NCI-H1694 treated with DMSO at 0.1 percent for 48 hours (cell line): ENCODE measurements at places on chromosomes 12 and 14.

DNA sequence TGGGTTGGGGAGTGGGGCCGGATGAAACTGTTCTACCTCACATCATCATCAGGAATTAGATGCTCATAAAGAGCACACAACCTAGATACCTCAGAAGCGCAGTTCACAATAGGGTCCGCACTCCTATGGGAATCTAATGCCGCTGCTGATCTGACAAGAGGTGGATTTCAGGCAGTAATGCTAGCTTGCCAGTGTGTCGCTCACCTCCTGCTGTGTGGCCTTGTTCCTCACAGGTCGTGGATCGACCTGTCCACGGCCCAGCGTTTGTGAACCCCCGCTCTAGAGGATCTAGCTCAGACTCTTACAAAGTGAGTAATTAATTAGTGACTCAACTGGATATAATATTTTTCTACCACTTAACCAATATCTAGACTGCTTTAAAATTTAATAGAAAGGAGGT lies 5.8 kb downstream of the PPP1R12A start:
- no peak for DNase-seq

GRCh38 chr14:50578433-50578832 lies 18.5 kb downstream of the ATL1 start:
- DNase-seq, result no peak

DNA sequence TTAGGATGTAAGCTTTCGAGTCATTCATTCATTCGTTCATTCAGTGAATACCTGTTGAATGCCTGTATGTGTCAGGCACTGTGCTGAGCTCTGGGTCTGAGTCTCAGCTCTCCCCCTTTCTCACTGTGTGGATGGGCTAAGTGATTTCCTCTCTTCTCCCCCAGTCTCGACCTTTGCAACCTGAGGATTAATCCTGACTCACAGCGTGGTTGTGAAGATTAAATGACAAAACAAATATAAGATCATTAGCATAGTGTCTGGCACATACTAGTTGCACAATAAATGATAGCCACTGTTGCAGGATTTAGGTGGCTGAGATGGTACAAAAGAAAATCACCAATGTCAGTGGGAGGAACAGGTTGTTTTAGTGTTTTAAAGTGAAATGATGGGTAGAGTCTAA lies 136.7 kb downstream of the GPR135 start:
- DNase-seq, result no peak

DNA sequence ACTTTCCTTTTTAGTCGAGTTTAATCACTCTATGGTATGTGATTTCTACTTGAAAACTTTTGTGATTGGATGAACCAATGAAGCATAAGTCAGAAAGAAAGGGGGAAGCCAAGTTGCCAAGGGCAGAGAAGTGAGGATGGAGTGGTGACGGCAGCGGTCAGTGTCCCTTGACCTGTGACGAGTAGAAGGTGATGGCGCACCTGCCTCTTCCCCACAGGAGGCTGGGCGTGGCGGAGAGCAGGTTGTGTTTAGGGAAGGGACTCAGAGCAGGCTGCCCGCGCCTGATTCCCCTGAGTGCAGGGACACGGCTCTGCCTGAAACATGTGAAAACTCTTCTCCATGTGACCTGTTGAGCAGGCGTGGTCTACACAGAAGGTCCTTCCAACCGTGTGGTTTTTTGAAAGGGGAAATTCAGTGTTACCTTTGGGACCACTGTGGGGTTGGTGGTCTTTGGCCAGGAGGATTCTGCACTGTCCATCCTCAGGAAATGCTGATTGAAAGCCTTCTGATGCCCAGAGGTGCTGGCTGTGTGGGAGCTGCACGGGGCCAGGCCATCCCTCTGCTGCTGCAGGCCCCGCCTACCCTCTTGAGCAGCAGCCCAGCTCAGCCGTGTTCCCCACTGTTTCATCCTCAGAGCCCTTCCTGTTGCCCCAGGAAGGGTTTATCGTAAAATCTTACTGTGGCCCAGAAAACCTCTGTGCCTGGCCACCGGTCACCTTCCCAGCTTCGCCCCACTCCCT lies 23.5 kb upstream of the AMN start:
- no peak for DNase-seq

DNA sequence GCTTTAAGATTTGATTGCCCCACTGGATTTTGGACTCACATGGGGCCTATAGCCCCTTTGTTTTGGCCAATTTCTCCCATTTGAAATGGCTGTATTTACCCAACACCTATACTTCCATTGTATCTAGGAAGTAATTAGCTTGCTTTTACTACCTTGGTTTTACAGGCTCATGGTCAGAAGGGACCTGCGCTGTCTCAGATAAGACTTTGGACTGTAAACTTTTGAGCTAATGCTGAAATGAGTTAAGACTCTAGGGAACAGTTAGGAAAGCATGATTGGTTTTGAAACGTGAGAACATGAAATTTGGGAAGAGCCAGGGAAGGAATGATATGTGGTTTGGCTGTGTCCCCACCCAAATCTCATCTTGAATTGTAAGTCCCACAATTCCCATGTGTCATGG lies 419.0 kb upstream of the TMPO start:
- no peak for DNase-seq

- DNase-seq, result no peak
Observed at GRCh38 chr12:91461061-91461460, 278.4 kb upstream of the DCN start.

DNA sequence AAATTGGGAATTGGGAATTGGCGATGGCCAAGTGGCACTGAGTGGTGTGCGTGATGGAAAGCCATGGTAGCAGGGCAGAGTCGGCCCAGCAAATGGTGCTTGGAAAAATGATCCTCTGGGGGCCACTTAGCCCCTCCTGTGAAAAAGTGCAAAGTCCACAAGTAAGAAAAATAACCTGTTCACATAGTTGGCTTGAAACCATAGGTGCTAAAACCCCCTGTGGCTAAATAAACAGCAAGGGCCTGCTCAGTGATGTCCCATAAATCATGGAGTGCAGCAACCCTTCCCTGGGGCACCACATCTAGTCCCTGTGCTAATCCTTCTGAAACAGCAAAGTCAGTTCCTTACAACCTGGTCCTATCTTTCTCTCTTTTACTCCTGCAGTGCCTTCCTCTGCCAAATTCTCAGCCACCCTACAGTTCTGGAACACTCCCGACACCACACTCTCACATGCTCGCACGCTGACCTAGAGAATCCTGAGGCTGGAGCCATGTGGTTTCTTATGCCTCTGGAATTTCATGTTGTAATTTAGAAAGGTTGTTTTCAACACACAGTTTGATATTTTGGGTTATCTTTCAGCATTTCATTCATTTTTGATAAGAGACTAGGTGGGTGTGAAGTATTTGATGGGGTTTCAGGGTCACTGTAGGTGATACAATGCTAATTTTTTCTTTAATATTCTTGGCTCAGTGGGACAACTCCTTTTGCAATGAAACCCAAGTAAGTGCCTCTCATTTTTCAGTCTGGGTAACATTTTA lies 123.6 kb downstream of the SMOC1 start:
- DNase-seq, result no peak

GRCh38 chr14:63895510-63895909 lies 42.7 kb downstream of the SYNE2 start:
- DNase-seq, result no peak

DNA sequence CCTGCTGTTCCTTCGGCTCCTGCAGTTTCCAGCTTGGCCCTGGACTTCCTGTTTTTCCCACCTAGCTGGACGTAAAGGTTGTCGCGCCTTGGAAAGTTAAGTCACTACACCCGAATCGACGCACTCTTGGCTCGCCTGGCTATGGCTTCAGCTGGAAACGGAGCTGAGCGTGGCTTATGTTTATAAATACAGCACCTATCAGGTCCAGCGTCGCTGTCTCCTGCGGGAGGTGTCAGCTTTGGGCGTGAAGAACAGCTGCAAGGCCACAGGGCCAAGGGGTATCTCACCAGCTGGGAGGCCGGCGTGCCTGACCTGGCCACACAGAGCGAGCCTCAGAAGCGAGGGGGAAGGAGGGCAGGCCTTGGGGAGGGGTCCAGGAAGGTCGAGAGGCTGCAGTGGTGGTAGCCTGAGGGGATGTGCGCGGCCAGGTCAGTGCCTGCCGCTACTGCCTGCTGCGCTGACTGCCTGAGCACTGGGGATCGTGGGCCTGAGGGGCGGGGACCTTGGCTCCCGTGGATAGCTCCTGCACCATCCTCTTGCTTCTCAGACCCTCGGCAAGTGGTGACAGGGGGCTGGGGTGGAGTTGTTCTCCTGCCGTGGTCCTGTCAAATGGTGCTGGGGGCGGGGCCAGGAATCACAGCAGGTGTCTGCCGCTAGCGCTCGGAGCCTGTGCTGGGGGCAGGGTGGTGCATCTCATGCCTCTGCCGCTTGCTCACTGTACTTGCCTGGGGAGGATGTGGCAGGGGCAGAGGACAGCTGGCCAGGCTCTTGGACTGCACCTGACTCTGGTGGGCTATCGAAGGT lies 12.5 kb downstream of the PACS2 start:
- no peak for DNase-seq

DNA sequence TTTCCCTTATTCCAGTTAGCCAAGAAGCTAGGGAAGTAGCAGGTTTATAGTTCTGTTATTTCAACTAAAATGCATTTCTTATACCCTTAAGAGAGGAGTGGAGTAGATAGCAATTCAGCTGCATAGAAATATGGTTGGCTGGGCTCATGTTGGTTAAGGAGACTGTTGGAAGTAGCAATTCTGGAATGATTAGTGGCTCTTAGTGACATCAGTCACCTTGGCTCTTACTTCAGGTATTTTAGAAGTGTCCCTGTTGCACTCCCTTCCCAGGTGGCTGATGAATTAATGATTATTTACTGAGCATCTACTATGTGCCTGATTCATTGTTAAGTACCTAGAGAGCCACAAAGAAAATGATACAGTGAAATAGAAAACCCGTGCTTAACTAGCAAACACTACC lies 128.1 kb downstream of the MGST1 start:
- DNase-seq, result no peak

DNA sequence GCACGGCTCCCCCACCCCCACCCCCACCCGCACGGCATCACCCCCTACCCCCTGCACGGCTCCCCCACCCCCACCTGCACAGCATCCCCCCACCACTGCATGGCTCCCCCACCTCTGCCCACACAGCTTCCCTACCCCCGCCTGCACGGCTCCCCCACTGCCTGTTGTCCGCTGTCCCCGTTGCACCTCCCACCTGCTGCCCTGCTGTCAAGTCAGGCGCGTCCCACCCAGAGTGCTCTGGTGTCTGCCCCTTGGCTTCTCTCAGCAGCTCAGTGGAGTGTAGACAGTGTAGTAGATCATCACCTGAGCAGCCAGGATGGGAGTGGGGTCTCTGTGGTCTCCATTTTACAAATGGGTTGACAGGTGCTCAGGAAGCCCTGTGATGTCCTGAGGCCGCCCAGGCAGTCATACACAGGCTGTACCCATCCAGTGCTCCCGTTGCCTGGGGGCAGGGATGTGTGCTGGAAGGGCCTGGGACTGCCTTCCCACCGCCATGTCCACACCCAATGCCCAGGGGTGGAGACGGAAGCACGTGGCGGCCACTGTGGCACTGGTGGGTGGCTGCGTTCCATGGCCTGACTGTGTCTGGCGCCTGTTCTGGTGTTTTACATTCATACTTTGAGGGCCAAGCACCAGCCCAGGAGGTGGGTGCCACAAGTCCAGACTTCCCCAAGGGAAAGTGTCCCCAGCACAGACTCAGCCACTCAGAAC lies 32.5 kb downstream of the PACS2 start:
- no peak for DNase-seq

DNA sequence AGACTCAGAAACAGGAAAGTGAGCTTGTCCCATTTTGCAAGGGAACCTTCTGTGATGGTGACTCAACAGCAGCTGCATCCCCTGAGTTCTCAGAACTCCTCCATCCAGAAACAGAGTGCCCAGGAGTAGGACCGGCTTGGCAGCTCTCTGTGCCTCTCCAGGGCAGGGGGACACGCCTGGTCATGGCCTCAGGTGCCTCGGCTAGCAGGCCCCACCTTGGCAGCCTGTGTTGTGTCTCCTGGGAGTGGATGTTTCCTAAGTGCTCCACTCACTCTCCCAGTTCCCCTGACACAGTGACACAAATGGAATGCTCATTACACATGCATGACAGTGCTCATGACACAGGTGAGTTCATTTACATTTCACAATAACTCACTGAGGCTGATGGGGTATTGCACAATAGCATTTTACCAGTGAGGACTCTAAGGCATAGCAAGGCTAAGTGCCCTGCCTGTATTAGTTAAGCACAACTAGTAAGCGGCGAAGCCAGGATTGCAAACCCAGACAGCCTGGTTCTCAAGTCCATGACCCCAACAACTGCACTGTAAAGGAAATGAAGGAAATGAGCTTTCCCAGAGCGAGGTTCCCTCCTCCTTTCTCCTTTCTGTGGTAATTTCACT lies 47.4 kb downstream of the CALM1 start:
- no peak for DNase-seq

DNA sequence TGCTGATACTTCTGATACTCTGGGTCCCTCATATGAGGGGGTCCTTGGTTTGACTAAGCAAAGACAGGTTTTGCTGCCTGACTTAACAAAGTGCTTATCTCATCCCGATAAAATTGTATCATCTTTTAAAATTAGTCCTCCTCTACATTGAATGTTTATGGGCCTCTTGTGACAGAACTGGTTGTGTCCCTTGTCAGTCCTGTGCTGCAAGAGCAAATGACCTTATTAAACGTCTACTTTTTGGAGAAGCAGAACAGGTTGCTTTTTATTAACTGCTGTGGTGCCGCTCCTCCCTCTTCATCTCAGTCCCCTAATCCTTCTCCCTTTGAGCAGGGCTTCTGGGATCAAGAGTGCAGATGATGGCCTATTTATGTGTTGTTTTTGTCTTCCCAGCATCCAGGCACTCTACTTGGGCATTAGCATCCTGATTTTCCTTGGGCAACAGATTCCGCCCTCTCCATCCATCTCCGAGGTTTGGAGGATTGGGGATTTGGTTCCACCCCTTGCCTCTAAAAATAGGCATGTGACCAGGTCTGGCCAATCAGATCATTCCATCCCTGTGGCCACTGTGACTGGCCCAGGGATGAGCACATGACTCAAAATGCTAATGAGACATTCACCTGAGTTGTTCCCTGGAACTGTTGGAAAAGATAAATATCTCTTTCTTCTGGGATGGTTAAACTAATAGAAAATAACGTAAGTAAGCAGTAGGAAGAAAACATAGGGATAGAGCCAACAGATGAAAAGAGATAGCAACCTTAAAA lies 2.9 kb upstream of the DENR start:
- no peak for DNase-seq

DNA sequence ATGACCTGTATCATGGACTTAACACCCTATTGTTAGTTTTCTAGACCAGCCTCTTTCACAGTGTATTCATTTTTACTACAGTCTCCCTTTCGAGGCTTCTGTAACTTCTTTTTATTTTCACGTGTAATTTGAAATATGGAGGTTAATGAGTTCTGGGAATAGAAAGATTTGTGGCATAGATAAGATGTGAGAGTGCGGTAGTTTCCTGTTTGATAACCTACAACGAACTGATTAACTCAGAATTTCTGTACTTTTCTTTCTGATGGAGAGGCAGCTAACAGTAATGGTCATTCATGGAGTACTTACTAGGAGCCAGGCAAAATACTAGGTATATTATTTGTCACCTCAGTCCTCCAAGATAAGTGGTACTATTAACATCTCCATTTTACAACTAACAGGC lies 21.2 kb downstream of the POLR3B start:
- DNase-seq, result no peak

DNA sequence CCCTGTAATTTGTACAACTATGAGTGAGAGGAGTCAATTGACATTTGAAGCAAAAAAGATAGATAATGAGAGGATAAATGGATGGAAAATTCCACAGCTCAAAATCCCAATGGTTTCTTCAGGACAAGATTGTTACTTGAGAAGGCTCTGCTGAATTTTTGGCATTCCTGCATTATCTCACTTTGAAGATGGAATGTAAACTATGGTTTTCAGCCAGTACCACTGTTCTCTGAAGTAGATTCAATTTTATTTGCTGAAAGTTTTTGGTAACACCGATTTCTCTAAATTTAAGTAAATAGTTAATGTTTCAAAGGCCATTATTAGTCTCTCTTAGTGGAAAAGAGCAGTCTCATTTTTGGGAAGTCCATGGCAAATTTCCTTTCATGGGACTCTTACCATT lies 121.9 kb upstream of the SLC38A2 start:
- DNase-seq, result no peak
